ENCODE measurements at places on chromosomes 12 and 14.

DNA sequence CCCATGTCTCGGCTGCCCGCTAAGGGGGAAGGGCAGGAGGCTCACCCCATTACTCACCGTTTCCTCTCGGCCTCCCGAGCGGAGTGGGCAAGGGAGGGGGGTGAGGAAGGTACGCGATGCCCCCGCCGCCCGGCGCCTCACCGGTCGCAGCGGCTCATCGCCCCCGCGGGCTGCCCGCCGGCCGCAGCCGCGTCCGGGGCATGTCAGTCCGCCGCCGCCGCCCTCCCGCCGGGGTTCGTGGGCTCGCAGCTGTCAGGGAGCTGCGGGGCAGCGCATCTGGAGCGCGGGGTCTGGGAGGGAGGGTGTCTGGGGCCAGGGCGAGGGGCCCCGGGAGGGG is 461 bp downstream of the SLC8A3 start:
- no peak for DNase-seq

DNA sequence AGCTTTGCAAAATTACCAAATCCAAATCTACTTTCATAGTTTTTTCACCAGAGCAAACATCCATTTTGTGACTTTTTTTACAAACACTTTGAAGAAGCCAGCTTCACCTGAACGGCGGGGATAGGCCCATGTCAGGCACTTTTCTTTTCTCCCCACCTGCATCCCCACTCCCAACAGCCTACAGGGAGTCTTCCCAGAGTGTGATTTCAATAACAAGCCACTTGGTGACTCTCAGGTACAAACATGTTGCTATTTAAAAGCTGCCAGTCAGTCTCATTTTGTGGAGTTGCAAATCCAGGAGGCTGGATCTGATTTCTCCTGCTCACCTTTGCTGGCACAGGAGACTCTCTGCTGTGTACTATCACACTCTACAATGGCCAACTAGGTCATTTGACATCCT is 285.5 kb downstream of the KCNH5 start:
- DNase-seq: peak; percentile 31

DNA sequence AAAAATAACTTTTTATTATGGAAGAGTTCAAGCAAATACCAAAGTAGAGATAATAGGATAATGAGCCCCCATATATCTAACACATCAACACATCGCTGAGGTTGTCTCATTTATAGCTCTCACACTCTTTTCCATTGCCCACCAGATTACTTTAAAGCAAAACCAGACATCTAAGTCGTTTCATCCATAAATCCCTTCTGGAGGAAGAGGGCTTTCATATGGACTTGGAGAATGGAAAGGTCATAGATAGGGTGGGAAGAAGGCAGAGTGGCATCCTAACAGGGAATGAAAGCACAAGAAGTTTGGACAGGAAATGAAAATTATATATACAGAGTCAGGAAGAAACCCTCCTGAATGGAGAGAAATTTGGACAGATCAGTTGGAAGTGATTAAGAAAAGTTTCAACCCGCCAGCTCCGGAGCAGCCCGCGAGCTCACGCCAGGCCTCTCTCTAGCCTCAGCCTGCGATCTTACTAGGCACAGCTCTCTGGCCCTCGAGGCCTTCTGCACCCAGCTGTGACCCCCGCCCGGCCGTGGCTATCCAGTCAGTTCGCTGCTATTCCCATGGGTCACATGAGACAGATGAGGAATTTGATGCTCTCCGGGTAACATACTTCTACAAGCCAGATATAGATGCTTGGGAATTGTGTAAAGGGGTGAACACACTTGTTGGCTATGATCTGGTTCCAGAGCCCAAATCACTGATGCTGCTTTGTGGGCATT is 48.4 kb upstream of the NID2 start:
- DNase-seq: no peak

DNA sequence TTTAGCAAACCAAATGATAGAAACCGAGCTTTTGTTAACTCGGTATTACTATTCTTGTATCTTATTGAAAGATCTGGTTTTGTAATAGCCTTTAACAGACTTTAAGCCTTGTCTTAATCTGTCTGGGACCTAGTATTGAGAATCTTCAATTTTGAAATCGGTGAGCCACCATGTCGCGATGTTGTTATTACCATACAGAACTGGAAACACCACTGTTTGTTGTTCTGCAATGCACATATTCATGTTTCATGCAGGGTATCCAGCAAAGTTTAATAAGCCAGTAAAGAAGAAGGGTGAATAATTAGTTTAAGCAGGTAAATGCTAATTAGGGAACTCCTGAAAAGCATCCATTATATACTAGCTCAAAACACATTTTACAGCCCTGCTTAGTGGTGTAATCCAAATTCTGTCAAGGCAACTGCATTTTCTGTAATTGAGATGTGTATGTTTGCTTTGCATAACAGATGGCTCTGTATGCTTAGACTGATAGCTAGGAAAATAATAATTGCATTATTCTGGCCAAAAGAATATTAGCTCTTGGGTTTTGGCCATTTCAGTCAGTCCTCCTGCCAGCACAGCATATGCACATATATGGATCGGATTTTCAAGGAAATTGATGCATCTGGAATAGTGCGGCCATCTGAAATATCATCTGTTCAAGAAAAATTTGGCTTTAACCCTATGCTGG is 389.2 kb downstream of the EGLN3 start:
- DNase-seq: no peak

DNA sequence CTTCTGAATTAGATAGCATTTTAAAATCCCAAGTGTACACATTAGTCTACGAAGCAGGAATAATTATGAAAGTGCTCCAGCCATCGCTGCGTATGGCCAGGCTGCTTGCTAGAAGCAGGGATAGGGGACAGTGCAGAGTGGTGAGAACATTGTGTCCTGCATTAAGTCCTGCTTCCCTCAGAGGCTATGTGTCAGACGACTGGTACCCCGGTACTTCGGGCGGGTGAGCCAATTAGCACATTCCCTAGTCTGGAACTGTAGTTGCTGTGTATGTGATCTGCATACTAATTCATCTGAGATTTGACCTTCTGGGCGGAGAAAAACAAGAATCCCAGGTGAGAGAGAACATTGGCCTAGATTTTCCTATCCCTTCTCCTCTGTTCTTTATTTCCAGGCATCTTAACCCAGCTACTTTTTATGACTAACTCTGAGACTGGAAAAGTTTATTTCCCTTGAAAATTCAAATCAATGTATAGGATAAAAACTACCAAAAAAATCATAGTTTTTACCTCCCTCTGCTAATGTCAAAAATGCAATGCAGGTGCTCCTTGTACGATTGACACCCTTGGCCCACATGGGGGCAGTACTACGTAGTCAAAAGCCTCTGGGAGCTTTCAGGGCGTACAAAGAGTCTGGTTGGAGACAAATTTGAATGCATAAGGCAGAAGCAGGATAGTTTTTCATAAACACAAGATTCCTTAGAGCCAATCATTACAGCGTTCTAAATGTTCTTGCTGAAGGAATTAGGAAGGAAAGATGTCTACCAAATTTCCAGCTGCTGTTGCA is 764.3 kb downstream of the NOVA1 start:
- DNase-seq: peak; percentile 48

- DNase-seq: no peak
These were observed 105.3 kb upstream of the AMN1 start for GRCh38 chr12:31834150-31834549.

DNA sequence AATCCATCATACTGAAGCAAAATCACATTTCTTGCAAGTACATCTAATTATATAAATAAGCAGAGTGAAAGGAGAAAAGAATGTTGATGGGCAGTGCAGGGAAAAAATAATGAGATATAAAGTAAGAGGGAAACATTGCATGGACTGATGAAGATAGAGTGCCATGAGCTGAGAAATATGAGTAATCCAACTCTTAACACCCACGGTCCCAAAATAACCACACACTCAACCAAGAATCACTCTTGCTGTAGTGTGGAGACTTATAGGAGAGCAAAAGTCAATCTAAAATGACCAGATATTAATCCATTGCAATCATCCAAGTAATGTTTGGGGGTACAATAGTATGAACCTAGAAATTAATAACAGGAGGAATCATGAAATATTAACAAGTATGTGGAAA is 40.2 kb downstream of the MYF5 start:
- DNase-seq: no peak

DNA sequence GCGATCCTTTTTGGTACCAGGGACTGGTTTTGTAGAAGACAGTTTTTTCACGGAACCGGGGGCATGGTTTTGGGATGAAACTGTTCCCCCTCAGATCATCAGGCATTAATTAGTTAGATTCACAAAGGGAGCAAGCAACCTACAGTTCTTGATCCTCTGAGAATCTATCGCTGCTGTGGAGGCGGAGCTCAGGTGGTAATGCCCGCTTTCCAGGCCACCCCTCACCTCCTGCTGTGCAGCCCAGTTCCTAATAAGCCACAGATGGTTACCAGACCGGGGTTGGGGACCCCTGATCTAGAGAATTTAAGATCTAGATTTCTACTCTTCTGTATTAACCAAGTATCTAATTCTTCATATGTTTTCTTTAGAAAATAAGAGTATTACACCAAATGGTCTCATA is 4.8 kb downstream of the ARHGAP5 start:
- DNase-seq: peak; percentile 28

DNA sequence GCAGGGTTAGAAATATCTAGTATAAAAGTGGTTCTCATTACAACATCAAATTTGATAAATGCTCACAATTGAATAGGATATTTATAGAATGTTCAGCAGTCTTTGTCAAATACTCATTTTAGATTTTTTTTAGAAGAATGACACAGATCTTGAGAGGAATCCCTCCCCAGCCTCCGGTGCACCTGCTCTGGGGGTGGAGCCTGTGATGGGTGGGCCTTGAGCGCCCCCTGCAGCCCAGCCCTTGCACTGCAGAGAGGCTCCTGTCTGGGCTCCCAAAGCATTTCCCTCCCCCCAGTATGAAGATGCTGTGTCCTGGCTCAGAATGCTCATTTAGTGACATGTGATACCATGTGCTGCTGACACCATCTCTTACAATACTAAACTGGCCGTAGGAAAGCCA is 792.3 kb downstream of the TMEM121 start:
- DNase-seq: no peak

- no peak for DNase-seq
These were observed 58.7 kb upstream of the STK38L start for GRCh38 chr12:27185234-27186021.

GRCh38 chr12:131230340-131231031 is 276.8 kb downstream of the ADGRD1 start:
- DNase-seq: no peak

GRCh38 chr12:58242796-58243630 is 301.6 kb downstream of the ATP23 start:
- DNase-seq: no peak

DNA sequence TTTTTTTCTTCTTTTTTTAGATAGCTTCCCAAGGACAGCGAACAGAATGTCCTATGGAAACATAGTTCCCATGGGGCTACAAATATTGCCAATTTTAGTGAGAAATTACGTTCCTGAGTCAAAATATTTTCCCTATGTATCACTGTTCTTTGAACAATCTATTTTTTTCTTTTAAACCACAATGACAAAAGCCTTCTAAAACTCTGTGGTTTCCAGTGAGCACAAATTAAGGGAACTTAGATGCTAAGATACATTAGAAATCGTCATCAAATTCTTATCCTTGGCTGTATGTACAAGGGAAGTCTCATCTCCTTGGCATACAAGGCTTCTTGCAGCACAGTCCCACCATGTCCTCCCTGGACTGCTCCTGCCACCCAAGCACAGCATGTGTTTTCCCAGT is 17.9 kb downstream of the CPM start:
- DNase-seq: no peak

DNA sequence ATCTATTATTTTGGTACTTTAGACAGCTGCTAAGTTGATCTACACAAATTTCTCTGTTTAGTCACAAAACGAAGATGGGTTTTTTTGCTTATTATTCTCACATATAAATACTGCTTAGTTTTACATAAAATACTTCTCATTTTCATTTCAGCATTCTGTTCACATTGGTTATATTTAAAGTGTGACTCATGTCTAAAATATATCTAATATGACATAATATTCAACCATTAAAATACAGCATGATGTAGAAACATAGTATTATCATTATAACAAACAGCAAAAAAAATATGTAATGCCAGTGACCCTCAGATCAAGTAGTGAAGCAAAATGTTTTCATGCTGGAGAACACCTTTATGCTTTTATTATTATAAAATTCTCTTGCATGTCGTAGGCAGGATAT is 63.7 kb downstream of the SH2B3 start:
- no peak for DNase-seq

GRCh38 chr12:93127582-93128331 is 198.7 kb upstream of the EEA1 start:
- peak; percentile 55 for DNase-seq

DNA sequence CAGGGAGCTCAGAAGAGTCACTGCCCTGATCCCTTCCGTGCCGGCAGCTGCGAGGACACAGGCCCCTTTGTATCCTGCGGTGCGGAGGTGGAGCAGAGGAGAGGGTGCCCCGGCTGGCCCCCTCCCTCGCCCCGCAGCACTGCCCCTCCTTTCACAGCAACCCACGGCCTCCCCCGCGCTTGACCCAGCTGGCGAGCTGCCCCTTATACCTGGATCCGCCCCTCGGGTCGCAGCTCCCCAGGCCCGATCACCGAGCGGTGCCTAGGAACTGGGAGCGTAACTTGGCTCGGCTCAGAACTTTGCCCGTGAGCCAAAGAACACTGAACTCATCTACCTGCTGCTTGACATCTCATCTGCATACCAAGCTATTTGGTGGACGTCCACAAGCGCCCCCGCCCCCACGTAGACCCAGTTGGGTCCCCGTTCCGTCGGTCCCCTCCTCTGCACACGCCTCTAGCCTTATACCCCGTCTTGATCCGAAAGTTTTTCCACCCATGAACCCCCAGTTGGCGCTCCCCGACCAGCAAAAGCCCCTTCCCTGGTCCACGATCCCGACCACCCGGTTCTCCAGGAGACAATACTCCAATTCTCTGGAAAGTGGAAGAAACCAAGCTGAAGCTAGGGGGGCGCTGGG is 697 bp upstream of the DNAJC14 start:
- DNase-seq: peak; percentile 70

- DNase-seq: no peak
These were observed 143.4 kb upstream of the CDKN3 start for GRCh38 chr14:54253195-54253947.

DNA sequence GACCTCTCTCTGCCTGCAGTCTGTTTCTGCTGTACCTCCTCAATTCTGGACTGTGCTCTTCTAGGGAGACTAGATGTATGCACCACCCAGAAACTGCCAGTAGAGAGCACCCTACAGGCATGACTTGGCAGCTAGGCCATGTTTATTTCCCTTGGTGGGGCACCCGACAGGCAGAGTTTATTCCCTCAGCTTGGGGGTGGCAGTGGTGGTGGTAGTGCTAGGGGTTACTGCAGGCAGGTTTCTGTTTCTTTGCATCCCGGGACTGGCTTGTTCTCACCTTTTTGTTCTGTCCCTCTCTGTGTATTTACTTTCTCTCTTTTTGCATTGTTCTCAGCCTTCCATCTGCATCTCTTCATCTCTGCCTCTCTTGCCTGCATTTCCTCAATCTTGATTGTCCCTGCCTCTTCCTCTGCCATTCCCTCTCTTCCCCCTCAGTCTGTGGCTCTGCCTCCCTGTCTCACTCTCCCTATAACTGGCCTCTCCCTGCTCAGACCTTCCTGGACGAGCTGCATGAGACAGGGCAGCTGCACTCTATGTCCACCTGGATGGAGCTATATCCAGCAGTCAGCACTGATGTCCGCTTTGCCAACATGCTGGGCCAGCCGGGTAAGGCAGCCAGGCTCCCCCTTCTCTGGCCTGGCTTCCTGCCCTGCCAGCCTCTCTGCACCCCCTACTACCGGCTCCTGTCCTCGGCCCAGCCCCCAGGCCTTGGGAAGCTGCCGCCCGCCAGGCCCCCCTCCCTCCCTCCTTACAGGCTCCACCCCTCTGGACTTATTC is 13.8 kb downstream of the PRPF40B start:
- peak; percentile 81 for DNase-seq
